Stimulated activated CD8-positive, alpha-beta memory T cell treated with anti-CD3 and anti-CD28 coated beads, Interleukin-7, amount 100 ng/mL, for 1 hour (primary cell): ENCODE measurements at places on chromosomes 3 and 15.

DNA sequence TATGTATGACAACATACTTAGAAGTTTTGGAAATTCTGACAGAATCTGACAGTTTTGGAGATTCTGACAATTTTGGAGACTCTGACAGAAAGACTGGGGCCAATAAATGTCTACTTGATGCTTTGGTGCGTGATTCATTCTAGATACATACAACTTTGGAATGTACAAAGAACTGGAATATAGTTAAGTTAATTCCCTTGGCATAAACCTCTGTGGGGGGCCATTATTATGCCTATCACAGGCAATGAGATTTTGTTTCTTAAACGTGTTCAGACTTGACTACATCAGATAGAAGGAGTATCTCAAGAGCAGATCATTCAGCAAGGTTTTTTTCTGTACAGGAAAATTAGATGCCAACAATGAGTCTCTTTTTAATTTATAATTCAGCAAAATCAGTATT lies 617.6 kb upstream of the ZNF717 start:
- DNase-seq = no peak

DNA sequence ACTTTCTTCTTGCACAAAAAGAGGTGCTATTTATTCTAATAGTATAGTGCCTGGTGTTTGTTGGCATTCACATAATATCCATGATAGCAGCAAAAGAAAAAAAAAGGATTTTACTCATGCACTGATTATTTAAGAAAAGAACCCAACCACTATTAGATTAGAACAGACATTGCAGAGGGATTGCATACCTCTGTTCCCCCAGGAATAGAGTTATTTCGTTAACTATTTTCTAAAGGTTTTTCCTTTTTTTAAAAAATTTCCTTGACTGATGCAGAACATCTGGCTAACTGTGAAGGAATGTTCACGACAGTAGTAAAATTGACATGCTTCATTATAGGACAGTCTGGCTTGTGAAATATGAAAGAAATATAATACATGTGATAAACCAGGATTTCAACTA lies 136.6 kb upstream of the PTX3 start:
- no peak for DNase-seq

GRCh38 chr3:106034313-106034712 lies 165.5 kb upstream of the CBLB start:
- no peak for DNase-seq

- no peak for DNase-seq
These were observed 27.3 kb downstream of the CCDC33 start for GRCh38 chr15:74263466-74263865.

- no peak for DNase-seq
These were observed 107.9 kb downstream of the ATG7 start for GRCh38 chr3:11379824-11380701.

DNA sequence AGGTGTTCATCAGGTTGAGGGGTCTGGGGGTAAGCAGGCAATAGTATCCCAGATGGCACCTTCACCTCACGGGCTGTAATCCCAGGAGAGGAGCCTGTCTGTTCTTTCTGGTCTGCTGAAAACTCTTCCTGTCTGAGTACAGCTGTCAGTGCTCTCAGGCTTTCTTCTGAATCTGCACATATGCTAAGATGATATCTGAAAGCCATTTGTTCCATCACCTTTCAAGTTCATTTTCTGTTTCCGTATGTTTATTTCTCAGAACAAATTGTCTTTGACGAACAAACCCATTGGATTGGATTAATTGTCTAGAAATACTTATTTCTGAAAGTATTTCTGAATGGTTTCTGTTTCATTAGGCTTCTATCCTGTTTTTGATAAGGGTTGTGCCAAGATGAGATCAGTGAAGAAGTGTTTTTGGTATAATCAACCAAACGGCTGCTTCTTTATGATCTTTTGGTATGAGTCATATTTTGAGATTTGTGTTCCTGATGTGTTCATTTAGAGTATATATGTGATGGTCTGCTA lies 13.3 kb downstream of the ZNF592 start:
- no peak for DNase-seq

- no peak for DNase-seq
These were observed 528.7 kb downstream of the SOX2 start for GRCh38 chr3:182240474-182240873.

GRCh38 chr3:190131329-190131728 lies 10.6 kb upstream of the P3H2 start:
- DNase-seq = no peak

- DNase-seq = no peak
These were observed 34.0 kb downstream of the BHLHE40 start for GRCh38 chr3:5013021-5013906.

- DNase-seq = no peak
These were observed 76.6 kb upstream of the PIAS1 start for GRCh38 chr15:67977414-67978089.

GRCh38 chr3:51966922-51967383 lies 301 bp downstream of the PCBP4 start:
- no peak for DNase-seq
